ENCODE measurements at places on chromosomes 4 and X. TPM values are rescaled to one million over a fixed set of nuclear protein-coding genes. Genes with fewer than 3 reads are reported as not detected.

- no peak for DNase-seq
- no peaks in the 10 kb centered on the region for H3K36me3 ChIP-seq
- no peak overlapping the region for H3K27ac ChIP-seq
Measured at GRCh38 chrX:39534949-39535348, 562.8 kb downstream of the BCOR start.

DNA sequence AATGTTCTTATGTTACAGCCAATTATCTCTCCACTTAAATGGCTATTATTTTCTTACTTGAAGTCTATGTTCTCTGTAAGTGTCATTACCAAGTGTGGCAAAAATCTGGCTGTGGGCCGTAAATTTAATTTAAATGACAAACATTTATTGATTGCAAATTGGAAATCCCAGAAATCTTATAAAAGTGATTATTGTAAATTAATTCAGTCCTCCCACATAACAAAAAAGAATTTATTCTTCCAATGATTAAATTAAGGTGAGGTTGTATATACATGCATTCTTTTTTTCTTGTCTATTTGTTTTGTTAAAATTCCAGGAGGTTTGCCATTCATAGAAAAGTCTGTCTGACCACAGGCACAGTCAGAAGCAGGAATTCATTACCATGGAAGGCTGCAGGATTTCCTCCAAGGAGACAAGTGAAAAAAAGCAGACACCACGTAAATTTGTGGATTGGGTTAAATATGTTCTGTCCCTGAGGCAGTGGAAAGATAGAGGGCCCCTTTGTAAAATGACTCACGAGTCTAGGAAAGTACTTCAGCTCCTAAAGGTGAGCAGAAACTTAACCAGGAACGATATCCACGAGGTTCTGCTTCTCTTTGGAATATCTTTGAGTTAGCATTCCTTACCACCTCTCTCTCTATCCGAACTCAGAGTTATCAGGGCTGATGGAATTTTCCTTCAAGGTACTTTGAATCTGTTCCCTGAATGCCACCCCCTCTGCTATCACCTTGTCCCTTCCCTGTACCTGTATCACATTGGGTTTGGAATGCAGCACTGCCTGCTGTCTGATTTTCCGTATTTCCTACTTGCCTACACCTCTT, 10.7 kb downstream of the PPARGC1A start:
- no peaks in the 10 kb centered on the region for H3K36me3 ChIP-seq
- no peak overlapping the region for H3K27ac ChIP-seq
- no peak overlapping the region for H3K4me3 ChIP-seq
- H3K4me1 ChIP-seq: no peaks in the 10 kb centered on the region

GRCh38 chrX:16628946-16629595, 20.9 kb upstream of the S100G start:
- H3K27ac ChIP-seq: no peak overlapping the region
- no peaks in the 10 kb centered on the region for H3K36me3 ChIP-seq
- no peaks in the 10 kb centered on the region for H3K27me3 ChIP-seq
- H3K4me1 ChIP-seq: no peaks in the 10 kb centered on the region

- H3K4me1 ChIP-seq: peaks cover 18% of the 10 kb centered on the region
- H3K36me3 ChIP-seq: peaks cover 13% of the 10 kb centered on the region
- peak; percentile 63 for DNase-seq
- H3K4me3 ChIP-seq: peak overlapping the region; percentile 96
Measured at GRCh38 chrX:54042609-54043021, 1.7 kb downstream of the PHF8 start.

DNA sequence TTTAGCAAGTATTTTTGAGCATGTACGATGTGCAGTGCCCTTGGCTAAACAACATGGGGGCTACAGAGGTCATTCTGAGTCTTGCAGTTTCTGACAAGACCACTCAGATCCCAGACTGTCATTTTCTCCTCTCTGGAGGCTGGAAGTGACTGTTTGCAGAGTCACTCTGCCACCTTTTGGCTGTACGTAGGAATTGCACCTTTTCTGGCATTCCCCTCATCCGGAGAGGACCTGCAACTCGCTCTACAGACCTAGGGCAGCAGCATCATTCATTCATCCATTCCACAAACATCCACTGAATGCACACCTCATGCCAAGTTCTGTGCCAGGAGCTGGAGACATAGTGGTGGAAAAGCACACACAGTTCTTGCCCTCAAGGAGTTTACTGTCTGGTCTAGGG, 160.4 kb upstream of the GPR101 start:
- no peaks in the 10 kb centered on the region for H3K36me3 ChIP-seq
- H3K4me1 ChIP-seq: no peaks in the 10 kb centered on the region
- no peak overlapping the region for H3K4me3 ChIP-seq
- H3K27ac ChIP-seq: no peak overlapping the region

PAGE2 gene
- total RNA-seq: not detected

All from activated CD8-positive, alpha-beta memory T cell treated with anti-CD3 and anti-CD28 coated beads, Interleukin-2, amount 10 ng/mL, durations not matched to agents 7 days and 5 days (primary cell).